ENCODE measurements at places on chromosomes 11 and 22. TPM values are rescaled to one million over a fixed set of nuclear protein-coding genes. Genes with fewer than 3 reads are reported as not detected.
A peak's percentile ranks its signal among the peaks of the same experiment; 100 is the strongest.

The NDUFS3 gene
- total RNA-seq, result 99.9 TPM

The RAG2 gene
- not detected for total RNA-seq

The SLC6A5 gene
- total RNA-seq, result not detected

The CD3E gene
- 653 TPM for total RNA-seq

The GAS2 gene
- 1.2 TPM for total RNA-seq

The OR52E6 gene
- total RNA-seq, result not detected

The OR51I1 gene
- total RNA-seq, result not detected

DNA sequence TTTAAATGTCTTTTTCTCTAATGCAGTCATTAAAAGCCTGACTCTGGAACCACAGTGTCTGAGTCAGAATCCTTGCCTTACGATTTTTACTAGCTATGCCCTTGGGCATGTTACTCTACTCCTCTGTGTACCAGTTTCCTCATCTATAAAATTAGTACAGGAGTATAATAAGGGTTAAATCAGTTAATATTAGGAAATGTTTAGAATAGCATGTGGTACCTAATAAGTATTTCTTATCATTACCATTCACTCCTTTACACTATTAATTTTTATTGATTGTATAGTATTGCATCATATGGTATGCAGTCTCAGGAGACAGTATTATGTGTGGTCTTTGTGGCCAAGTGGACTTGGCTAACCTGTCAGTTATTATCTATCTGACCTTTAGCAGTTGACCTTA is 68.2 kb downstream of the METTL15 start:
- H3K4me3 ChIP-seq, result no peak overlapping the region
- peaks cover 10% of the 10 kb centered on the region for H3K36me3 ChIP-seq
- no peak for DNase-seq
- H3K27ac ChIP-seq, result no peak overlapping the region

- H3K27ac ChIP-seq, result no peak overlapping the region
- no peak for DNase-seq
- H3K27me3 ChIP-seq, result no peaks in the 10 kb centered on the region
- H3K4me1 ChIP-seq, result no peaks in the 10 kb centered on the region
Measured at GRCh38 chr22:34623580-34623979, 442.4 kb upstream of the ISX start.

- DNase-seq, result no peak
- no peaks in the 10 kb centered on the region for H3K4me1 ChIP-seq
- no peaks in the 10 kb centered on the region for H3K27me3 ChIP-seq
- H3K4me3 ChIP-seq, result no peak overlapping the region
- H3K36me3 ChIP-seq, result no peaks in the 10 kb centered on the region
Measured at GRCh38 chr11:29495676-29496075, 521.2 kb downstream of the KCNA4 start.

- peaks cover 2% of the 10 kb centered on the region for H3K27me3 ChIP-seq
- no peak overlapping the region for H3K27ac ChIP-seq
- H3K4me3 ChIP-seq, result no peak overlapping the region
Measured at GRCh38 chr11:82701847-82702520, 31.7 kb downstream of the FAM181B start.

GRCh38 chr11:48055292-48056132 is 75.2 kb downstream of the PTPRJ start:
- peak overlapping the region; percentile 53 for H3K4me3 ChIP-seq
- peak; percentile 91 for DNase-seq
- H3K36me3 ChIP-seq, result peaks cover 44% of the 10 kb centered on the region
- peak overlapping the region; percentile 88 for H3K27ac ChIP-seq

DNA sequence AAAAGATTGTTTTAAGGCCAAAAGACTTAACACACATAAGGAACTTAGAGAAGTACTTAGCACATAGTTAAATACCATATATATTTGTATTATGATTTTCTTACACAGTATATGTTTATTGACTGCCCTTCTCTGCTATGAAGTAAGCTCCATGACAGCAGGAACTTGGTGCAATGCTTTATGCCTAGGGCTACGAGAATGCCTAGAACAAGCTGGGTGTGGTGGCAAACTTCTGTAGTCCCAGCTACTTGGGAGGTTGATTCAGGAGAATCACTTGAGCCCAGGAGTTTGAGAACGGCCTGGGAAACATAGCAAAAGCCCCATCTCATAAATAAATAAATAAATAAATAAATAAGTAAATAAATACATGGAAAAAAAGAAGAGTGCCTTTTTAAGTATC is 1.9 kb downstream of the SLC5A12 start:
- no peaks in the 10 kb centered on the region for H3K36me3 ChIP-seq
- H3K27ac ChIP-seq, result no peak overlapping the region
- H3K27me3 ChIP-seq, result no peaks in the 10 kb centered on the region
- no peak for DNase-seq
- H3K4me3 ChIP-seq, result no peak overlapping the region

- H3K27me3 ChIP-seq, result no peaks in the 10 kb centered on the region
- H3K27ac ChIP-seq, result no peak overlapping the region
- no peak overlapping the region for H3K4me3 ChIP-seq
- no peak for DNase-seq
- no peaks in the 10 kb centered on the region for H3K4me1 ChIP-seq
- no peaks in the 10 kb centered on the region for H3K36me3 ChIP-seq
Measured at GRCh38 chr11:31655483-31655882, 145.9 kb downstream of the ELP4 start.

- H3K36me3 ChIP-seq, result peaks cover 11% of the 10 kb centered on the region
- peaks cover 29% of the 10 kb centered on the region for H3K4me1 ChIP-seq
- no peak overlapping the region for H3K27ac ChIP-seq
- H3K4me3 ChIP-seq, result no peak overlapping the region
Measured at GRCh38 chr22:23283591-23284503, 103.5 kb downstream of the BCR start.

GRCh38 chr11:98365190-98365589 is 655.6 kb upstream of the CNTN5 start:
- no peak for DNase-seq
- no peaks in the 10 kb centered on the region for H3K36me3 ChIP-seq
- H3K27ac ChIP-seq, result no peak overlapping the region
- no peaks in the 10 kb centered on the region for H3K4me1 ChIP-seq
- no peak overlapping the region for H3K4me3 ChIP-seq

DNA sequence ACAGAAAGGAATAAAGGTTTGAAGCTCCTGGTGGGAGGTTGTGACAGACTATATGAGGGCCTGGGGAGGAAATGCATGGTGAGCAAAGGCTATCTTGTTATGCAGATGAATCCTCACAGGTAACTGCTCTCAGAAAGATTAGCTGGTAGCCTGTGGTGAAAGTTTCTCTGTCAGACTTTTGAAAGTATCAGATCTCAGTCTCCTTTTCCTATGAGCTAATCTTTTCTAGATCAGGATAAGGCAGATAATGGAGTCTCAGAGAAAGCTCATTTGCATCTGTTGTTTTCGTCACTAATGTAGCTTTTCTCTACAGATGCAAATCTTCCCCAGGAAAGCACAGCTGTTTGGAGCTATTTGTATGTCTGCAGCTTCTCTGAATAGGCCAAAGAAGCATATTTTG is 21.0 kb upstream of the OR6X1 start:
- DNase-seq, result no peak
- H3K27ac ChIP-seq, result no peak overlapping the region
- H3K4me1 ChIP-seq, result no peaks in the 10 kb centered on the region
- H3K36me3 ChIP-seq, result no peaks in the 10 kb centered on the region
- peaks cover 1% of the 10 kb centered on the region for H3K27me3 ChIP-seq
- H3K4me3 ChIP-seq, result no peak overlapping the region

DNA sequence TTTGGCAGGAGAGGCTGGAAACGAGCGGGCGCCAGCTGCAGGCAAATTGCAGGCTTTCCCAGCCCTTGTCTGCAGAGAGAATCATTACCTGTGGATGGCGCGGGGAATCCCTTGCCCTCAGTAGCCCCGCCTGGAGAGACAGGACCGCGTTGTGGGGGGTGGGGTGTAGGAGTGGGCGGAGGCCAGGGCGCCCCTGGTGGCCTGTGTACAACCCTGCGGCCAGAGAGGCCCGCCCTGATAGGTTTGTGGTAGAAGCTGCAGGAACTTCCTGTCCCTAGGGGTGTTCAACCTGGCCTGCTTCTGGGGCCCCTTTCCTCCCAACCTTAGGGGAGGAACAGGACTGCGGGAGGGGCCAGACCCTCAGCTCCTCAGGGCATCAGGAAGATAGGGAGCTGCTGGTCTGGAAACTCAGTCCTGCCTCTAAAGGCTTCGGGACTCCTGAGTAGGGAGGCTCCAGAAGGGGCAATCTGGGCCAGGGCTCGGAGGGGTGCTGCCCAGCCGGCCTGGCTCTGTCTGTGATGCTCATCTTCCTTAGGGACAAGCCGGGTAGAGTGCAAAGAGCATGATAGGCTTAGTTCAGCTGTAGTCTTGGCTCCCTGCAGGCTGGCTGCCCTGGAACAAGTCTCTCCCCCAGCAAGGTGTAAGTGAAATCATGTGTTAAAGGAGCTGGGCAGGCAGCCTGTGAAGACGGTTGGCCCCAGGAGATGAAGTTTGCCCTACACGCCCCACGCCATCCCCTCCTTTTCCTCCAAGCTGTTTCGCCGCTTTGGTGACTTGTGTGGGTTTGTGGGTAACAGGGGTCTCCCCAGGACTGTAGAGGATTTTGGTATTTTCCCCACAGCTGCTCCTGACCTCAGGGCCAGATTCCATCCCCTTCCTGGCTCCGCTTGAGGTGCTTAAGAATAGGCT is 24.1 kb upstream of the SUSD2 start:
- peak; percentile 94 for DNase-seq
- peak overlapping the region; percentile 86 for H3K27ac ChIP-seq
- peaks cover 61% of the 10 kb centered on the region for H3K4me1 ChIP-seq
- peaks cover 8% of the 10 kb centered on the region for H3K36me3 ChIP-seq
- H3K27me3 ChIP-seq, result no peaks in the 10 kb centered on the region

- H3K27me3 ChIP-seq, result no peaks in the 10 kb centered on the region
- peak overlapping the region; percentile 21 for H3K27ac ChIP-seq
- H3K4me1 ChIP-seq, result peaks cover 33% of the 10 kb centered on the region
- no peak overlapping the region for H3K4me3 ChIP-seq
- no peak for DNase-seq
- H3K36me3 ChIP-seq, result peaks cover 13% of the 10 kb centered on the region
Measured at GRCh38 chr22:21582801-21583740, 15.6 kb downstream of the UBE2L3 start.

GRCh38 chr11:131616481-131617140 is 246.2 kb downstream of the NTM start:
- DNase-seq, result no peak
- no peak overlapping the region for H3K4me3 ChIP-seq
- H3K36me3 ChIP-seq, result no peaks in the 10 kb centered on the region
- no peaks in the 10 kb centered on the region for H3K27me3 ChIP-seq

DNA sequence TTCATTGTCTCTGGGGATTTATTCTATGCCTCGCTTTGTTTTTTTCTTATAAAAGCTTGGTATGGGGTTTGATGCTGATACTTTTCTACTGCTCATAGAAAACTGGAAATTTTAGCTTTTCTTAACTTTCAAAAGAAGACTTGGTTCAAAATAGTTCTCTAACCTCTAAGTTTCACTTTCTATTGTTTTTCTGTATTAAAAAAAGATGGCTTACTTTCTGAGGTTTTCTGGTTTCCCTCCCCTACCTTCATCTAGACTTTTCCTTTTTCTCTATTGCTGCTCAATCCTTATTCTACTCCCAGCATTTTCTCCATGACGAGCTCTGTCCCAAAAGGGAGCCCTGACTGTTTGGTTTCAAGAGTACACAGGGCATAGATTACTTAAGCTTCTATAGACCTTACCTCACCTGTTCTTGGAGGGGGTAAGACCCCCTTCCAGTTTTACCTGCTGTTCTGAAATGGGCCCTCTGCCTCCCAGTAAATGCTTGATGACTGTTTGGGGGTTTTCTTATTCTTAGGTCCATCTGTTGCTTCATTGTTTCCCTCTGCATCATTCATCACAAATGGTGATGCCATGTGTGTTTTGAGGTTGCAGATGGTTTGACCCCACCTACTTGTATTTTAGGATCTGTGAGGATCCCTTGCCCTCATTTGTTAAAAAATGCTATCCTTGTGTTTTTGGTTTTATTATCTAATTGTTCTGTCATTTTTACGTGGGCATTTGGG is 29.5 kb downstream of the DNHD1 start:
- H3K27me3 ChIP-seq, result no peaks in the 10 kb centered on the region
- no peak for DNase-seq
- H3K4me1 ChIP-seq, result peaks cover 16% of the 10 kb centered on the region
- H3K36me3 ChIP-seq, result peaks cover 33% of the 10 kb centered on the region
- peak overlapping the region; percentile 68 for H3K27ac ChIP-seq

- H3K36me3 ChIP-seq, result no peaks in the 10 kb centered on the region
- no peak overlapping the region for H3K27ac ChIP-seq
- no peak for DNase-seq
- H3K4me1 ChIP-seq, result no peaks in the 10 kb centered on the region
- H3K4me3 ChIP-seq, result no peak overlapping the region
- no peaks in the 10 kb centered on the region for H3K27me3 ChIP-seq
Measured at GRCh38 chr11:131942878-131943277, 572.5 kb downstream of the NTM start.

- peaks cover 29% of the 10 kb centered on the region for H3K4me1 ChIP-seq
- H3K27me3 ChIP-seq, result peaks cover 15% of the 10 kb centered on the region
- H3K4me3 ChIP-seq, result peak overlapping the region; percentile 99
- peak overlapping the region; percentile 94 for H3K27ac ChIP-seq
- H3K36me3 ChIP-seq, result peaks cover 32% of the 10 kb centered on the region
Measured at GRCh38 chr11:47980907-47981621, 705 bp downstream of the PTPRJ start.

DNA sequence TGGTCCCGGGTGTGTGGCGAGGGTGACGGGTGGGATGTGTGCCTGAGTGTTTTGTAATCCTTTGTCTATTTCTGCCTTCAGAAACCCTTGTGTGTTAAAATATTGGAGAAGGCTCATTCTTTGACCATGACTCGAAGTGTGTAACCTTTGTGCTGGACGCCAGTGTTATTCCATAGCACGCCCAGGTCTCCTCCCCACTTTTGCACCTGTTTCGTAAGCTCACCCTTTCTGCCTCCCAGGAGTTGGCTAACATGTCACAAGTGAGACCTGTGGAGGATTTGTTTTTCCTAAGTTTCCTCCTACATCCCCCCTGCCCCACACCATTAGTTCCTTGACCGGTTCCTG is 382 bp downstream of the C11orf54 start:
- peaks cover 46% of the 10 kb centered on the region for H3K4me1 ChIP-seq
- H3K36me3 ChIP-seq, result peaks cover 54% of the 10 kb centered on the region
- H3K27ac ChIP-seq, result peak overlapping the region; percentile 98
- H3K27me3 ChIP-seq, result no peaks in the 10 kb centered on the region
- DNase-seq, result no peak

GRCh38 chr22:41531715-41532477 is 12.4 kb downstream of the POLR3H start:
- no peak overlapping the region for H3K4me3 ChIP-seq
- H3K27me3 ChIP-seq, result no peaks in the 10 kb centered on the region
- DNase-seq, result no peak
- no peaks in the 10 kb centered on the region for H3K4me1 ChIP-seq

DNA sequence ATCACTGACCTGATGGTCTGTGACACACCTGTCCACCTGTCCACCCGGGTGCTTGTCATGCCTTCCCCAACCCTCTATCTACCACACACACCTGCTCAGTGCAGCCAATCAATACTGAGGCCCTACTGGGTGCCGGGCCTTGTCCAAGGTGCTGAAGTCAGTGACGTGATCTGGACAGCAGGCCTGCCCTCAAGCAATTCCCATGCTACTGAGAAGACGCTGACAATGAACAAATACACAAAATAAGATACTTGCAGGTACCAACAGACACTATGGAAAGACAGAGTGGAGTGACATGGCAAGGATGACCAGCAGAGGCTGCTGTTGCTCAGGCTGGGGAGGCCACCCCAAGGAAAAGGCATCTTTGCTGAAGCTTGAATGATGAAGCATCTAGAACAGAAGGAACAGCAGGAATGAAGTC is 21.2 kb downstream of the PLAAT3 start:
- H3K36me3 ChIP-seq, result no peaks in the 10 kb centered on the region
- no peaks in the 10 kb centered on the region for H3K27me3 ChIP-seq
- H3K27ac ChIP-seq, result no peak overlapping the region
- H3K4me3 ChIP-seq, result no peak overlapping the region
- DNase-seq, result no peak

GRCh38 chr11:255176-255575 is 18.4 kb downstream of the PSMD13 start:
- peaks cover 33% of the 10 kb centered on the region for H3K36me3 ChIP-seq
- H3K4me1 ChIP-seq, result peaks cover 8% of the 10 kb centered on the region
- H3K27me3 ChIP-seq, result peaks cover 8% of the 10 kb centered on the region
- no peak for DNase-seq
- H3K4me3 ChIP-seq, result no peak overlapping the region
